Stimulated activated CD4-positive, alpha-beta T cell treated with anti-CD3 and anti-CD28 coated beads, TNF-alpha, amount 100 ng/mL, for 4 hours (primary cell): ENCODE measurements at places on chromosomes 16 and 17.

- no peak for DNase-seq
Measured at GRCh38 chr16:65225488-65225887, 103.6 kb upstream of the CDH11 start.

- DNase-seq: peak; percentile 21
Measured at GRCh38 chr16:4693956-4694641, 737 bp downstream of the NUDT16L1 start.

DNA sequence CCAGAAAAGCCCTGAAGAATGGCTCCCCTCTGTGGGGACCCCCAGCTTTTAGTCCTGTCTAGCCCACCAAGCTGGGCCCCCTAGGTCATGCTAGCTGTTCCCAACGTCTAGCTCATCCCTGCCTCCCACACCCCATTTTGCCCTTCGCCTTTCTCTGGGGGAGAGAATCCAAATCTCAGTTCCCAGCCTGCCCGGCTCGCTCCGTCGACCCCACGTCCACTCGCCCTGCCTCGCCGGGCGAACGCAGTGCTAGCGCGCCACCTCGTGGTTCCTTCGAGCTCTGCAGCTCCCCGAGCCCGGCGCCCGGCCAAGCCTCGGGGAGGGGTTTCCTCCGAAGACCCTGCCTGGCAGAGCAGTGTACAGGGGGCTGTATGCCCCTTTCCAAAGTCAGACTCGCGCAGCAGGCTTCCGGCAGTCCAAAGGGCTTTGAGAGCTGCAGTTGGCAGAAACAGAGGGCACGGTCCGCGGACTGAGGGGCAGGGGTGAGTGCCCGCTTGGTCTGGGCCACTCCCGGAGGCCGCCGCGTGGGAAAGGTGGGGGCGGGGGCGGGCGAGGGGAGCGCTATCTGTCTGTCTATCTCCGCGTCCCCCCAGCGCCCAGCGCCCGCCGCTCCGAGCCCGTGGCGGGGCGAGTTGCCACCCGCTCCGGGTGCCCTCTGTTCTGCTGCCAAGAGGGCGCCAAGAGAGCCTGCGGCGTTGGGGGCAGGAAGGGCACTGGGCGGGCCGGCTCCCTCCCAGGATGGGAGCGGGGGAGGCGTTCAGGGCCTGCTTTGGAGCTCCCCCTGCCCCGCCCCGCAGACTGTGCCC lies 1.7 kb upstream of the DLX3 start:
- DNase-seq: peak; percentile 50

GRCh38 chr17:5533486-5534315 lies 47.3 kb downstream of the MIS12 start:
- DNase-seq: no peak

GRCh38 chr17:78697554-78698343 lies 84.3 kb downstream of the CYTH1 start:
- no peak for DNase-seq

- no peak for DNase-seq
Measured at GRCh38 chr16:89436366-89436765, 54.0 kb downstream of the ANKRD11 start.

GRCh38 chr17:58006560-58006923 lies 504 bp downstream of the SRSF1 start:
- DNase-seq: peak; percentile 43

GRCh38 chr16:27287051-27287811 lies 18.7 kb upstream of the NSMCE1 start:
- DNase-seq: no peak

DNA sequence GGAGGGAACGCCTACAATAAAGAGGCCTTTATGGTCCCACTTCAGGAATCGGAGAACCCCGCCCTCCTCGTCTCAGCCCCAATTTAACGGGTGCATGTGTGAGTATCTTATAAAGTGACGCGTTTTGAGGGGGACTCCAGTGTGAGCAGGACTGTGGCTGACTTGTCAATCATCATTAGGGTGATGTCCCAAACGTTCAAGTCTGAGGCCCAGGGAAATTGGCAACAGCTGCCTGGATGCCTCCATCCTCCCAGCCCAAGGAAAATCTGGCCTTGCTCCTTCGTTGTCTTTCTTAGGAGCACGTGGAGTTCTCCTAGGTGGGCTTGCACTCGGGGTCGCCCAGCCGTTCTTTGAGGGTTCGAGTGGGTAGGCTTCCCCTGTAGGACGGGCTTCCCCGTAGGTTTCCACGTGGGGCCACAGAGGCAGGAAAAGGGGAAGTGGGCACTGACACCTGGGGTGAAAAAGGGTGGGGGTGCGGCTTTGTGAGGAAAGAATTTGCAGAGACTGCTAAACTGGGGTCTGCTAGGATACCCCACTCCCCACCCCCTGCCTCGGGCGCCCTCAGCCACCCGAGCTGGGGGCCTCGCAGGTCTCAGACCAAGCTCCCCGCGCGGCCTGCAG lies 561 bp upstream of the HERPUD1 start:
- no peak for DNase-seq

- DNase-seq: no peak
Measured at GRCh38 chr17:27384261-27384701, 72.0 kb upstream of the KSR1 start.

GRCh38 chr17:32493976-32494513 lies 7.3 kb downstream of the CDK5R1 start:
- no peak for DNase-seq

GRCh38 chr16:87733190-87733589 lies 32.6 kb downstream of the KLHDC4 start:
- DNase-seq: no peak

GRCh38 chr17:70073799-70074198 lies 1.2 kb upstream of the KCNJ16 start:
- no peak for DNase-seq

DNA sequence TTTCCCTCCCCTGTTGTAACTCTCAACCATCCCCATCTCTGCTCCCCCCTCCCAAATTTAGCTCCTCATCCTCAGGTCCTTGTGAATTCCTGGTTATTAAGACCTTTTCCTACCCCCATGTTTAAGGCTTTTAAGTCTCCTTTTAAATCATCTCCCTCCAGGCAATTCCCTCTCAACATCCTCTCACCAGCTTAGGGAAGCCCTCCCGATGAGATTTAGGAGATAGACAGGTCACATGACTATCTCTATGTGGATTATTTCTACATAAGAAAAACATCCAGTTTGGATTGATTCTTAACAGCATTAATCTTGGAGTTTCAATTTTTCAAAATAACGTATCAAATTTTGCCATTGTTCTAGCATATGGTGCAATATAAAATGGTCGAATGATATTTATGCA lies 12.5 kb upstream of the WSB1 start:
- DNase-seq: no peak

DNA sequence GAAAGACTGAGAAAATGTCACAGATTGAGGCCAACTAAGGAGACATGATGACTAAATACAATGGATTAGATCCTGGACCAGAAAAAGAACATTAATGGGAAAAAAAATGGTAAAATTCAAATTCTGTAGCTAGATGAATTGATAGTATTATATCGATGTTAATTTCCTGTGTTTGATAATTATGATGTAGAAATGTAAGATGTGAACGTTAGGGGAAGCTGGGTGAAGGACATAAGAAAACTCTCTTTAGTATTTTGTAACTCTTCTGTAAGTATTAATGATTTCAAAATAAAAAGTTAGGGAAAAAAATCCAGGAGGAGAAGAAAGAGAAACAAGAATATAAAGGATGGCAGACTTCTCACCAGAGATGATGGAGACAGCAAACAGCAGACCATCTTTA lies 2.8 kb upstream of the ITGB3 start:
- no peak for DNase-seq

GRCh38 chr16:78749745-78750268 lies 650.4 kb downstream of the WWOX start:
- no peak for DNase-seq

DNA sequence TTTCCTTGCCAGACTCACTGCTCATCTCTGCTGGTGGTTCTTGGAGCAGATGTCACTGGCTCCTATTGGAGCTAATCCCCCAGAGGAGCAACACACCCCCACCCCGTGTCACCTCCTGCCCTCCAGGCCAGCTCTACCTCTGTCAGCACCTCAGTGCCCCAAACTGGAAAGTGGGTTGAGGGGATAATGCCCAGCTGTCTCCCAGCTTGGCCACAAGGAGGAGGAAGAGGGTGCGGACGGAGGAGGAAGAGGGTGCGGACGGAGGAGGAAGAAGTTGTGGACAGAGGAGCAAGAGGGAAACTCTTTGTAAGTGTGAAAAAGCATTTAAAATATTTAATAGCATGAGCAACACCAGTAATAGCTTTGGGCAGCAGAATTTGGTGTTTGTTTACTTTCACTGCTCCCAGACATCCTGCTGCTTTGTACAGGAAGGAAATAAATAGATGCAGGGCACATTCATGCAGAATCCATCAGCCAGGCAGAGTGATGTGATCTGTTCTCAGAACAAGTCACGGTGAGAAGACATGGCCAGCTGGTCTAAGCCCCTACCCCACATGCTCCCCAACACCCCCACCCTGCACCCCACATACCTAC lies 82.5 kb downstream of the C17orf67 start:
- DNase-seq: no peak

DNA sequence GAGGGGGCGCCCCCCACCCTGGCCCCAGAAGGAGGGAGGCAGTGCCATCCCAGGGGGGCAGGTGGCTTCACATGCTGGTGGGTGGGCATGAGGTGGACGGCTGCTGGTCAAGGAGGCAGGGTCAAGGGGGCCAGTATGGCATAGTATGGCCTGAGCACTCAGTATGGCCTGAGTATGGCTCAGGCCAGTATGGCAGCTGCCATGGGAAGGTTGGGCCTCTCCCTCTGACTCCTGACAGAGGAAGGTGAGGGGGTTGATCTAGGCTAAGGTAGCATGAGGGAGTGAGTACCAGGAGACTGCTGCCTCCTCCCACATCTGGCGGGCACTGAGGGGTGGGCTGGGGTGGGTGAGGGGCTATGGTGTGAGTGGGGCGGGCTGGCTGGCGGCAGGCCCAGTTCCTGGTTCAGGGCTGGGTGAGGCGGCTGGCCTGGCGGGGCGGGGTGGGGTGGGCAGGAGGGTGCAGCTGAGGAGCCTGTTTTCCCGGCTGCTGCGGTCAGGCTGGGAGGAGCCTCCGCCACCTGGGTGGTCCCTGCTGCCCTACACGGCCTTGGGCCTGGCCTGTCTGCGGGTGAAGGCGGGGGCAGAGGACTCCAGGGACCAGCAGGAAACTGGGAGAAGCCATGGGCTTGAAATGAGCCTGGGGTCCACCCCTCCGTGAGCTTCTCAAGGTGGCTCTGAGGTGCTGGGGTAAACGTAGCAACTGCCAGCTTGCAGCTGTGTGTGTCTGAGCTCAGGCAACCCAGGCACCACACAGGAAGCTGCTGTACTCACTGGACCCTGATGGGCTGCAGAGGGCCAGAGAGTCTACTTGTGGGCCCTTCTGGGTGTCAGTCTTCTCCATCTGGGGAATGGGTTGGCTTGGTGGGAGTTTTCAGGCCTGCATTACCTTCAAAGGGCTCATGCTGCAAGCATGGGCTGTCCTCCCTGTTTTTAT lies 57.0 kb downstream of the RAI1 start:
- no peak for DNase-seq

DNA sequence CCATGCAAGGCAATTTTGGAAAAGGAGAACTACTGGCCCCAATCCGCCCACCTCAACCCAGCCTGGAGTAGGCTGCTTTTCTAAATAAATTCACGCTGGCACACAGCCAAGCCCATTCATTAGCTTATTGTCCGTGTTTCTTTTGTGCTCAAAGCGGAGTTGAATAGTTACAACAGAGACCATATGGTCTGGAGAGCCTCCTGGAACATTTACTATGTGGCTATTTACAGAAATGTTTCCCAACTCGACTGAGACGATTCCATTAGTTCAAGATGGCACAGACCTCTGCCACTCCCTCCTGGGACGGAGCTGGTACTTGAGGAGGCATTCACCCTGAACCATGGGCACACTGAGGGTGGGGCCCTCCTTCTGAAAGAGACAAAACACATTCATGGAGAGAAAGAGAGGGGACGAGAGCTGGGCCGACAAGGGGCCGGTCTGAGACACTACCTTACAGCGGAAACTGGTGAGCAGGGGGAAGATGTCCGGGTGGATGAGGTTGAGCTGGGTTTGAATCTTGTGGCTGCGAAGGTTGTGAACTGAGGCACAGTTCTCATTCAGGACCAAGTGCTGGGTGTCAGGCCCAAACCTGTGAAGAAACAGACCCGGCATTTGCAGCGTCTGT lies 15.7 kb downstream of the ELAC2 start:
- DNase-seq: no peak

GRCh38 chr17:53629188-53629587 lies 193.5 kb upstream of the KIF2B start:
- DNase-seq: no peak

- DNase-seq: no peak
Measured at GRCh38 chr16:50448522-50448921, 79.7 kb upstream of the BRD7 start.

GRCh38 chr16:88720396-88720970 lies 14.2 kb downstream of the CTU2 start:
- DNase-seq: no peak

GRCh38 chr16:27445502-27446175 lies 43.7 kb downstream of the IL21R start:
- DNase-seq: no peak

GRCh38 chr16:31114468-31114867 lies 3.0 kb upstream of the KAT8 start:
- DNase-seq: no peak

DNA sequence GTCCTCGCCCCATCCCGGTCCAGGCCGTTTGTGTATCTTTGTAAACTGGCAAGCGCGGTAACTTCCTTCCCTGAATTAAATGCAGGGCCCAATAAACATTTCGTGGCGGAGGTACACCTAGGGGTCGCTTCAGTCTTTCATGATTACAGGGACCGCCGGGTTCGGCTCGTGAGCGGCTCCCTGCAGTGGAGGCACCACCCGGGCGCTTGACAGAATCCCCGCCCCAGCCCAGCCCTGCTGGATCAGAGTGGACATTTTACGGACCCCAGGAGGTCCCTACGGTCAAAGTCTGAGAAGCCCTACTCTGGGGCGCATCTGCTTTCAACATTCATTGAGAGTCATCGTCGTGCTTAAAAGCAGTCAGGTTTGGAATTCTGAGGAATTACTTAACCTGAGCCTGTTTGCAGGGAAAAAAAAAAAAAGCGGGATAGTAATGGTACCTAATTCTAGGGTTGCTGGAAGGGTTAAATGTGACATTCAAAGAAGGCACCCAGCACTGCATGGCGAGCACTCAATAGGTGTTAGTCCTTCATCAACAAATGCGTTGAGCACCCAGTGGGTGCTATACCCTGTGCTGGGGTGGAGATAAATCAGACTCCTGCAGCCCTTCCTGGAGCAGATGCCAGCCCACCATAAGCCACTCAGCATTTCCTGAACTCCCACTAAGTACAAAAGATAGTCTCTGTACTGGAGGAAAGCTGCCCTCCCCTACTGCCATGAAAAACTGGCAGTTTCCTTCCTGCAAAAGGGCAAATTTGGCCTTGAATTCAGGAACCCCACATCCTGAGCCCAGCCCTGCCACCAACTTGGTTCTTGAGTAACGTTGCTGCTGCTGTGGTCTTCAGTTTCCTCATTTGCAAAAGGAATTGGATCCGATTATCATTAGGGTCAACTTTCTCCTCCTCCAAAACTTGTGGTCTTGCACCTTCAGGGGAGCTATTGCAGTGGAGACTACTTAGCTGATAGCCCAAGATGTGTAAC lies 658 bp upstream of the DUSP3 start:
- DNase-seq: no peak
